Central memory CD8-positive, alpha-beta T cell (primary cell): ENCODE measurements at places on chromosomes 7 and 10.
A peak's percentile ranks its signal among the peaks of the same experiment; 100 is the strongest.

DNA sequence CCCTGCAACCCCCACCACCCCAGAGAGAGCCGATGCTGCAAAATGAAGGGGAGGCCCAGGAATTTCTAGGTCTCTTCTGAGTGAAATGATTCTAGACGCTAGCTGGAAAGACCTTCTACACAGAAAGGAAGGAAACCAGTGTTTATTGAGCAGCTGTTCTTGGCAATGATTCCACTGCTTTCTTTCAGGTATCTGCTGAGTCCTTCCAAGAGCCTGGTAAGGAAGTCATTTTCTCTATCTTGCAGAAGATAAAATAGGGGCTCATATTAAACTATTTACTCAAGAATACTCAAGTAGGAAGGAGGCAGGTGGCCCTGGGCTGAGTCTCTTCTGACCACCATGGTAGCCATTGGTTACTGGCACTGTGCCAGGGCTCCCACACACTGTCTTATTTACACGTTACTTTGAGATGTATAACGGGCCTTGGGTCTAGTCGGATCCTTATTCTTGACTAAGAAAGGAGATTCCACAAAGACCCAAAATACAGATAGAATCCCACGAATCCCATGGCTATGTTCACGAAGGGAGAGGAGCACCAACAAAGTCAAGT, 112.1 kb downstream of the GALNT11 start:
- peaks cover 45% of the 10 kb centered on the region for H3K36me3 ChIP-seq
- DNase-seq: no peak
- no peaks in the 10 kb centered on the region for H3K27me3 ChIP-seq
- no peak overlapping the region for H3K27ac ChIP-seq
- H3K4me3 ChIP-seq: no peak overlapping the region
- H3K4me1 ChIP-seq: peaks cover 3% of the 10 kb centered on the region

DNA sequence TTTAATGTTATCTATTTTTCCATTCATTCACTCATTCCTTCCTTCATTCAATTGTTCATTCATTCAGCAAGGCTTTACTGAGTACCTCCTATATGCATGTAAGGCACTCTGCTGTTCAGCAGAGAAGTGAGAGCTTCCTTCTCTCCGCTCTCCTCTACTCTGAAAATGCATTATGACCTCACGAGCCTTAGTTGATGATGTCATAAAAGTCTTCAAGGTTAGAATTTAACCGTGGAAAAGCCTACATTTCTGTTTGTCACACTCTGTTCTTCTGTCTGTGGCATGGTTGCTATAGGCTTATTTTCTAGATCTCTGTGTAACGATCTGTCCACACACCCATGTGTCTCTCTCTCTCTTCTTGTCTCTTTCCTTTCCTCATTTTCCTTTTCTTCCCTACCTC, 17.1 kb downstream of the ODAD2 start:
- no peaks in the 10 kb centered on the region for H3K4me1 ChIP-seq
- no peak for DNase-seq
- H3K36me3 ChIP-seq: no peaks in the 10 kb centered on the region
- no peak overlapping the region for H3K27ac ChIP-seq
- H3K4me3 ChIP-seq: no peak overlapping the region
- H3K27me3 ChIP-seq: peaks cover 46% of the 10 kb centered on the region

DNA sequence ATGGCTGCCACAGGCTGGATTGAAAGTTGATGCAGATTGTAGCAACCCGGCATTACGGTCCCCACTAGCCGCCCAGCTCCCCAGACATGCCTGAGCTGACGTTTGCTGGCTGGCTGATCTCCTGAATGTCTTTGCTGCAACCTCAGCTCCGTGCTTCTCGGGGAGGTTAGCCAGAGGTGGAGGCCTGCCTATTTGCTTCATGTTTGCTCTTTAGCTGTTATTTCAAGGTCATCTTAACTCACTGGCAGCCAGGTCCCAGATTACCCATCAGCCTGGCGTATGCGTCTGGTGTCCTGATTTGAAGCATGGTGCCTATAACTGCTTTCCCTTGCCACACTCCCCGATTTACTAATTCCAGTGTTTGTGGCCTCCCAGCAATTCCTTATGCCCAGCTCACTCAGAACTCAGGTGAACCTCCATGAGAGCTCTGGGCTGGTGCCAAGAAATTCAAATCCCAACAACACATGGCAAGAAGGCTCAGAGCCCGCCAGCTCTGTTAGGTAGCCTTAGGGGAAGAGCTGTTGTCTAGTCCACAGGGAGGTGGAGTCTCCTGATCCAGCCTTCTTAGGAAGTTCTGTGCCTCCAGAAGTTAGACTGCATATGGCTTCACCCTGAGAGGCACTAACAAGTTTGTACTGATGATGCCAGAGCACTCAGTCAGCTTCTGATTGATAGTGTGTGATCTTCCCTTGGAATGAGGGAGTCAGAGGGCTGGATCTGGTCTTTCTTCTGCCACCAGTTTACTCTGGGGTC, 69.7 kb upstream of the EXOC4 start:
- H3K36me3 ChIP-seq: no peaks in the 10 kb centered on the region
- no peak for DNase-seq
- H3K27me3 ChIP-seq: peaks cover 16% of the 10 kb centered on the region
- no peaks in the 10 kb centered on the region for H3K4me1 ChIP-seq
- H3K27ac ChIP-seq: no peak overlapping the region
- H3K4me3 ChIP-seq: no peak overlapping the region

DNA sequence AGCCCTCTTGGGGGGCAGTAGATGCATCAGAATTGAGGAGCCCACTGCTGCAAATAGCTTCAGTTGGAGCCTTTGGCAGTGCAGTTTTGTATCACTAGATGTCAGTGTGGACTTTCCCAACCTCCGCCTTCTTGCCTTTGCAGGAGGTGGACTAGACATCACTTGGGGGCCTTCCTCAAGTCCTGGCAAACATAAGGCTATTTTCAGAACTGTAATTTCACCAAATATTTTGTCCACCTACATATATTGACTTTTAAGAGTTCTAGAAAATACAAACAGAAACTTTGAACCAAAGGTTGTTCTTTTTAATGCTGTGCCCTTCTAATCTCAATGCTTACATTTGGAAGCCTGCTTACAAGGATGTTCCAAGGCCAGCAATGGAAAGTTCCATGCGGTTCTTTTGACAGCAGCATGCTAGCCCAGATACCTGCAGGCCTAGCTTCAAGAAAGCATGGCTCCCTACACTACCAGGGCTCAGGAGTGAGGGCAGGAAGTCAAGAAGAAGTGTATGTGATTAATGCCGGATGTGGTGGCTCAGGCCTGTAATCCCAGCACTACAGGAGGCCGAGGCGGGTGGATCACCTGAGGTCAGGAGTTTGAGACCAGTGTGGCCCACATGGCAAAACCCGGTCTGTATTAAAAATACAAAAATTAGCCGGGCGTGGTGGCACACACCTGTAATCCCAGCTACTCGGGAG, 8.0 kb upstream of the ZNRF2 start:
- peak; percentile 23 for DNase-seq
- H3K4me1 ChIP-seq: peaks cover 15% of the 10 kb centered on the region
- no peak overlapping the region for H3K4me3 ChIP-seq
- no peak overlapping the region for H3K27ac ChIP-seq
- no peaks in the 10 kb centered on the region for H3K27me3 ChIP-seq

GRCh38 chr7:103932389-103932788, 57.1 kb downstream of the RELN start:
- DNase-seq: no peak
- H3K4me1 ChIP-seq: no peaks in the 10 kb centered on the region
- no peak overlapping the region for H3K4me3 ChIP-seq
- no peak overlapping the region for H3K27ac ChIP-seq

- no peak overlapping the region for H3K27ac ChIP-seq
- H3K4me3 ChIP-seq: no peak overlapping the region
Observed at GRCh38 chr10:49379596-49380410, 16.1 kb downstream of the DRGX start.

DNA sequence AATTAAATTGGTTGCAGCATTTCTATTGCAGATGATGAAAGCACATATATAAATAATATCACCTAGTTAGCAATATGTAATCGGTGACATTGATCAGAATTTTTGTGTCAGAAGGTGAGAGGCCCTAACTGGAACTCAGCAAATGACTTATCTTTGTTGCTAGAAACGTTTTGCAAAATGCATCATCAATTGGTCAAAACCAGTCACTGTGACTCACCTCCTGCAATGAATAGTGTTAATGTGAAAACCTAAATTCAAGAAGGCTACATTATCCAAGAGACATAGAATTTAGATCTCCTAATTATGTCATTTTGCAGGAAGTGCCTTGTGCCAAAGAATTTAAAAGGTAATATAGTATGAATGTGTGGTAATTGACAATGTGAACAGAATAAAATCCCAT, 9.8 kb upstream of the PNLIPRP3 start:
- H3K36me3 ChIP-seq: no peaks in the 10 kb centered on the region
- no peak overlapping the region for H3K27ac ChIP-seq
- H3K4me1 ChIP-seq: no peaks in the 10 kb centered on the region
- DNase-seq: no peak

DNA sequence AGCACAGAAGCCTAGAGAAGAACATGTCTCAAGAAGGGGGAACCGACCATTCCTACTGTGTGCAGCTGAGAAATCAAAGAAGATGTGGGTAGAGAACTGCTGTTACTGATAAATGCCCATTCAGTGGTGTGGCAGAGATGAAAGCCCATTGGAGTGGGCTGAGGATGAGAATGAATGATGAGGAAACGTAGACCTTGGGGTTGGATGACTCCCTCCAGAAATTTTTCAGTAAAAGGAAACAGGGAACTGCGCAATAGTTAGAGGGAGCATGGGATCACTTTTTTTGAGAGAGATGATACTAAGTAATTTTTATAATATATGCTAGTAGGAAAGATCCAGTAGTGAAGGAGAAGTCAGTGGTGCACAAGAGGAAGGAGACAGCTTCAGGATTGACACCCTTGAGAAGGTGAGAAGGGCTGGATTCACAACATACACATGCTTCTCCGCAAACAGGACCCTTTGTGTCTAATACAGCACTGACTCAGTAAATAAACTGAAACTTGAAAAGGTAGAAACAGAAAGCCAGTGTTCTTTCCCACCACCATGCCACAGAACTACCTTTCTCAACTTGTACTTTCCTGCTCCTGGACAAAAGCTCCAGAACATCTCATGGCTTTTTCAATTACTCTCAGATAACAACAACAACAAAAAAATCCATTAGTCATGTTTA, 104.7 kb upstream of the IL6 start:
- no peak for DNase-seq
- no peak overlapping the region for H3K27ac ChIP-seq
- no peak overlapping the region for H3K4me3 ChIP-seq
- no peaks in the 10 kb centered on the region for H3K4me1 ChIP-seq
- no peaks in the 10 kb centered on the region for H3K36me3 ChIP-seq

DNA sequence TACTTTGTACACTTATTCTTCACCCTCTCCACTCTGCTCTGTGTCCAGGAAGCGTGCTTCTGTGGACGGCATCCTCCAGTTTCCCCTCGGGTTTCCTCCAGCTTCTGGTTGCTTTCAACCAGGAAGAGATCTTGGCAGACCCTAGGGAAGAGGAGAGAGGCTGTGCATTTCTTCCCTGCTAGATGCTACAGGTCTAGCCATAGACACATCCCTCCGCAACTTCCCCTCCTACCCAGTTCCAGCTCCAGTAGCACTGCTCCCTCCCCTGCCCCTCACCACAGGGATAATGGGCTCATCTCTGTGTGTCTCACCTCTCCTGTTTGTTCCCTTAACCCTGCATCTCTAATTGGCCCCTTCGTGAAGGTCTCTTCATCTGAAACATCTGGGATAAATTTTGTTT, 16.3 kb downstream of the TLL2 start:
- peaks cover 66% of the 10 kb centered on the region for H3K27me3 ChIP-seq
- no peaks in the 10 kb centered on the region for H3K4me1 ChIP-seq

GRCh38 chr10:29146311-29147100, 142.4 kb upstream of the LYZL1 start:
- no peaks in the 10 kb centered on the region for H3K4me1 ChIP-seq
- no peak overlapping the region for H3K4me3 ChIP-seq
- no peak for DNase-seq
- H3K27me3 ChIP-seq: peaks cover 25% of the 10 kb centered on the region
- H3K36me3 ChIP-seq: peaks cover 2% of the 10 kb centered on the region
- H3K27ac ChIP-seq: no peak overlapping the region

DNA sequence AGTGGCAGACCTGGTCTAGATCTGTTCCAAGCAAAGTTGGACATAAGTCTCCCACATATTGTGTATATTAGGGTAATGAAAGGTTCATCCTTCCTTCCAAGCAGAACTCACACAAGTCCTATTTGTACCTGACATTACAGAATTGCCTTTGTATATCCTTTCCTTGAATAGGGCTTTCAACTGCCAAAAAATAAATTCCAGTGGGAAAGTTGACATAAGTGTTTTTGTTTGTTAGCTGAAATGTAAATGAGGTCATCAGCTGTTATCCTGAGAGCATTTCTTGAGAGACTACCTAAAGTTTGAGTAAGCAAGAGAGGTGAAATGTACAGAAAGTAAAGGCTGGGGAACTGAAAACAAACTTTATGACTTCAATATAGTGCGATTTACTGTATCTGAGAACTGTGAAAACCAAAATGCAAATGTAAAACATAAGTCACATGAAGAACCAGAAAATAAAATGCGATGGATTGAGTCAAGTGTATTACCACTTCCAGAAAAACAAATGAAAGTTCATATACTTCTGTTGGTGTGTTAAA, 527.3 kb upstream of the SEMA3D start:
- no peak for DNase-seq
- H3K36me3 ChIP-seq: no peaks in the 10 kb centered on the region
- H3K4me1 ChIP-seq: no peaks in the 10 kb centered on the region
- no peak overlapping the region for H3K4me3 ChIP-seq
- H3K27ac ChIP-seq: no peak overlapping the region

- H3K4me1 ChIP-seq: peaks cover 88% of the 10 kb centered on the region
- peak overlapping the region; percentile 10 for H3K4me3 ChIP-seq
- H3K27ac ChIP-seq: no peak overlapping the region
- H3K27me3 ChIP-seq: no peaks in the 10 kb centered on the region
- peaks cover 24% of the 10 kb centered on the region for H3K36me3 ChIP-seq
- no peak for DNase-seq
Observed at GRCh38 chr10:124725791-124726190, 18.4 kb downstream of the FAM53B start.

DNA sequence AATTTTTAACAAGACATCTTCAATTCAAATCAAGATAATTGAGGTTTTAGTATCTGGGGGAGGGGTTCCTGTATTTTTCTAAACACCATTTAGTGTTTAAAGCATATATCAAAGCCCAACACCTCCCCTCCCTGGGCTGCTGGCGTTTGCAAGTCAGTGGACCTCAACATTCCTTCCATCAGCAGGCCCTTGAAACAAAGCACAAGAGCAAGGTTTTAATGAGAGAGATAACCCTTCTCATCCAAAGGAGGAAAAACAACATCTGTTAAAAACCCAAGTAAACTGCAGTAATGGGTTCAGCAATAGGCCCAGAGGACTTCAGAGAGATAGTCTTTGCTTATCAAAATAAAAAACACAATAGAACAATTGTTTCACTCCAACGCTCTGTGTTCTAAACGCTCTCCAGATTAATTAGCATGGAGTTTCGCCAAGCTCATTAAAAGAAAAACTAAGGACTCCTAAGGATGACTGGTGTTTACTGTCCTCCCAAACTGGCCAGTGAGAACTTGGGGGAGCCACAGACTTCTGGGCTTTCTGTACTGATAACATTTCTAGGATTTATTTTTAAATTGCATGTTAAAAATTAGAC, 2.5 kb downstream of the JCAD start:
- peaks cover 7% of the 10 kb centered on the region for H3K4me1 ChIP-seq
- no peak overlapping the region for H3K4me3 ChIP-seq
- peaks cover 47% of the 10 kb centered on the region for H3K27me3 ChIP-seq
- peaks cover 2% of the 10 kb centered on the region for H3K36me3 ChIP-seq
- no peak for DNase-seq
- H3K27ac ChIP-seq: no peak overlapping the region
